ENCODE measurements at places on chromosomes 2 and 18. TPM values are rescaled to one million over a fixed set of nuclear protein-coding genes. Genes with fewer than 3 reads are reported as not detected.

DNA sequence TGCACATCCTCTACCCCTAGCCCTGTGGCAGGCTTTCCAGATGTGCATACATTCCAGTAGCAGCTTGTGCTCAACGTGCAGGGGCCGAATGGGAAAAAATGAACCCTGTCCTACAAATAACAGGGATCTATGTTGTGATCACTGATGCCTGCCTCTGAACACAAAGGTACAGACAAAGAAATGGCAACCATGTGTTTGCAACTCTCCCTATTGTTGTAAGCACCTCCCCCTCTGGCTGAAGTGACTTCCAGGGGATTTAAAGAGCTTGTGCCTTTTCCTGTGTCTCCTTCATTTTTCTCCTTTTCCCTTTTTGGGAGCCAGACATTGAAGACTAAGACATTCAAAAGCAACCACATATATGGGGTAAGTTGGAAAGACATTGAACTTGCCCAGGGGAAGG lies 21.6 kb downstream of the ARHGAP25 start:
- no peak for DNase-seq

GRCh38 chr2:138432971-138433370 lies 68.6 kb upstream of the SPOPL start:
- peak; percentile 7 for DNase-seq

GRCh38 chr2:63843093-63843492 lies 1.4 kb downstream of the UGP2 start:
- DNase-seq, result no peak

DNA sequence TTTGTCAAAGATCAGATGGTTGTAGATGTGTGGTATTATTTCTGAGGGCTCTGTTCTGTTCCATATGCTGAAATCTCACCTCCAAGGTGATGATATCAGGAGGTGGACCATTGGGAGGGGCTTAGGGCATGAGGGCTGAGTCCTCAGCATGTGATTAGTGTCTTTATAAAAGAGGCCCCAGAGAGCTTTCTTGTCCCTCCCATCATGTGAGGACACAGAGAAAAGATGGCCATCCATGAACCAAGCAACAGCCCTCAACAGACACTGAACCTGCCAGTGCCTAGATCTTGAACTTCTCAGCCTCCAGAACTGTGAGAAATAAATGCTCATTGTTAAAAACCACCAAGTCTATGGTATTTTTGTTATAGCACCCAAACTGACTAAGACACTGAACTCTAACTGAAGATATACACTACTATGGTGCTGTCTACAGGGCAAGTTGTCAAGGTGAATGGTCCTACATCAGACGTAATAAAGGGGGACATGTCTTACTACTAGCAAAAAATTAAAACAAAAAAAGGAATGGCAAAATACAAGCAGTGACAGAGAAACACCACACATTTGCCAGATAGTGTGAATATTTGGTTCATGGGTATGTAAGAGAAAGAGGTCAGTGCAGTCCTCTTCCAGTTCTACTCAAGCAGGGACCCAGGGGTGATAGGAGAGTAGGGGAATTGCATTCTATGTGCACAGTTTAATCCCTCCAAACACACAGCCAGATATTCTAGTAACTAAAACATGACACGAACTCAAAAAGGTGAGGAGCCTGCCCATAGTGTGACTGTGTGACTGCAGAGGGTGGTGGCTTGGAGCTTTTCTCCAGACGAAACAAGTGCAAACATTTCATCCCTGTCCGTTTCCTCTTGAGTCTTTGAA lies 164.4 kb upstream of the MYCN start:
- no peak for DNase-seq

DNA sequence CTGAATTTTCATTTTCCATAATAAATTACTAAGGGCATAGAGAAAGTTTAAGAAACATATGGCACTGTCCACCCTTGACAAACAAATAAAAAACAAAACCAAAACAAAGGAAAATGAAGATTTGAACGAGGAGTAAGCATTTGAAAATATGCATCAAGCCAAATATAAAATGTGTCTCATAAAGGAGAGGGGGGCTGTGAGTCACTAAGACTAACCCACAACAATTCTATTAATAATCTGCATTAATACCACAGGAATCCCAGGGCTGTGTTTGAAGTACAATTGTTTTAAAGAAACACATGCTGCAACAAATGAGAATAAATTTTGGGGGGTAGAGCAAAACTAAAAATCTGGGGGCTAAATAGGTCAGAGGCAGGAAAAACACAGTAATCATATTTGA lies 53.8 kb upstream of the STK17B start:
- no peak for DNase-seq

GRCh38 chr2:197873293-197873701 lies 68.9 kb downstream of the PLCL1 start:
- DNase-seq, result peak; percentile 67

DNA sequence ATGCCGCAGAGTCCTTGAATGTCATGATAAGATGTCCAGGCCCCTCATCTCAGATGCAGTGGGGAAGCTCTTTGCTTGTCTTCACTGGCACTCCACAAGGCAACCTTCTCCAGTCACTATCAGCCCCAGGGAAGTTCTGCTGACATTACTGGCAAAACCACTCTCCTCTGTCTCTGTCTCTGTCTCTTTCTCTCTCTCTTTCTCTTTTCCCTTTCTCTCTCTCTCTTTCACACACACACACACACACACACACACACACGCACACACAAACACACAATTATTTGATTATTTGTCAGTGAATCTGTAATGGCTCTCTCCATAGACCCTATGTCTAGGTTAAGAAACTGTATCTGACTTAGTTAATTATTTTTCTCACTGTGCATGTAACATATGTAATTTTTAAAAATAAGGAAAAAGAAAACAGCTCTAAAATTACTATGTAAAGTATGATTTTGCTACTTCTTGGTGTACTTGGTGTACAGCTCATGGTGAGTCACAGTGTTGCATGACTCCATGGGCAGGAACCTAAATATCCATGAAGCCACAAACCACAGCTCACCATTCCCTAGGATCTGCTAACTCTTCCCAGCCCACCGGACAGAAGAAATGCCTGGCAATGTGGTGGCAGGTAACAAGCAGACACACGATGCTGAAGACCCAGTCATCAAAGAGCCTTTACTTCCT lies 594.9 kb upstream of the ID2 start:
- peak; percentile 35 for DNase-seq

- DNase-seq, result no peak
Observed at GRCh38 chr2:140128909-140129308, 1348.7 kb upstream of the NXPH2 start.

DNA sequence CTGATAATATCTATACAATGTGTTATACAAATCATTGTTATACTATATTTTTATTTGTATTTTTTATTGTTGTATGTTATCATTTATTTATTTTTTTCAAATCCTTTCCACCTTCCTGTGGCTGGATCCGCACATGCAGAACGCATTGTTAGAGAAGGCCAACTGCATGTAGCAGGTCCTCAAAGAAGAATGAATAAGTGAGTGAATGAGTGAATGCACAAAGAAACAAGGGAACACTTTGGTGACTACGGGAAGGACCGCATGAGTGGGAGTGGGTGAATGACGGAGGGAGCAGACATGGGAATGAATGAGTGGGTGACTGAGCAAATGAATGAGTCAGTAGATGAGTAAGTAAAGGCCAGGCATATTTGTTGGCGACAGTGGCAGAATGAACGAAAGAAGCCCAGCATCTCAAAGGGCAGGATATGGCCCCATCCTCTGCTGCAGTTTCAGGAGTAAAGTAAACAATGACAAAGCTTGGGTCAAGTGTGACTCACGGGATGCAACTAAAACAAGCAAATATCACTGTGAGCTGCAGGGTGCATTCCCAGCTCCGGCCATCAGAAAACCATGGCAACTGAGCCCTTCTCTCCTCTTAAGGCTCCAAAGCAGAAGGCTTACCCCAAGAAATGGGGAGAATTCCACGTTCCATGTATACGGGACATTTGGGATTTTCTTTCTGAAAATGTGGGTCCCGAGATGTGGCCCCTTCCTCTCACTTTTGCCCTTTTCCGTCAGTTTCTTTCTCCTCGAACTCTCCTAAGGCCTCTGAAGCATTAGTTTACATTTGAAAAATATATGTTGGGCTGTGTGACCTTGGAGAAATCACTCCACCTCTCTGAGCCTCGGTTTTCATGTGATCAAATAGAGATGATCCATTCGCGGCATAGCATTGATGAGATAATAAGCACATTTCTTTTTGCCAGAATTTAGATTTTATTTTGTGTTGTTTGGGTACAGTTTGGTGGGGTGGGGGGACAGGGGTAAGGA lies 24.5 kb downstream of the KCNF1 start:
- peak; percentile 96 for DNase-seq

DNA sequence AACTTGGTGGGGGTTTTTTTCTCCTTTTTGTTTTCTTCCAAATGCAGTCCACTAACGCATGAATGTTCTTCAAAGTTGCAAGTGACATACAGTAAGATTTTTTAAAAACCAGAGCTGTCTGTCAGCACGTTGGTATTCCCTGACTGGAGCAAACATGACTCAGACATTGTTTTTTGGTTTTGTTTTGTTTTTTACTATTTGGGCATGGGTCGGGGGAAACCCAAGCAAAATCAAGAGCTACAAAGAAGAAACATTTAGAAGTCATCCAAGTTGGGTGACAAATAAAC lies 726 bp upstream of the CCDC88A start:
- DNase-seq, result no peak

DNA sequence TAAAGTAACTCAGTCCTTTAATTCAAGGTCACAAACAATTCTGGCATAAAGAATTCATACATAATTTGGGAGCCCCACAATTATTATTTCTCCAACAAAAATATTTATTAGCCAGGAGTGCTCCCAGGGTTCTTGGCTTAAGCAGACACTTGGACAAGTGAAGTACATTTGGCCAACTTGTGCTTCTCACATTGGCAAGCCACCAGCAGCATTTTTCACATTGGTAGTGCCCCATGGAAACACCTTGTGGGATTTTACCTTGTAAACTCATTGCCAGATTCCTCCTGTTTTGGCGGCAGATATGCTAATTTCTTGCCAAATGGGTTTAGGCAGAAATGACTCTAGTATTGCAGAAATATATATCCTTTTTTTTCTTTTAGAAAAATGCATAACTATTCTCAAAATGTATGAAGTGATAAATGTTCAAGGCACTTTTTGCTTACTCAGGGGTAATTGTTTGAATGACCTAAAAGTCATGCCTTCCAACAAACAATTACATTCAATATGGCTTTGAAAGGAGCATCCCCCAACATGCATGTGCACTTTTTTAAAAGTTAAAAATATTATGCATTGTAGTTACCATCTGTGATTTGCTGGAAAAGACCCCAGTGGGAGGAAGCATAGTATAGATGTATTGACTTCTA lies 113.5 kb downstream of the CSRNP3 start:
- DNase-seq, result no peak

The MRPL33 gene
- 175 TPM for total RNA-seq

The UBXN2A gene
- total RNA-seq, result 13.5 TPM

The ONECUT2 gene
- total RNA-seq, result 1.1 TPM

The PLB1 gene
- total RNA-seq, result 0.83 TPM

All from Daoy (cell line).